Germinal center (tissue), 1 donor: ENCODE measurements at places on chromosomes 6 and 20.

DNA sequence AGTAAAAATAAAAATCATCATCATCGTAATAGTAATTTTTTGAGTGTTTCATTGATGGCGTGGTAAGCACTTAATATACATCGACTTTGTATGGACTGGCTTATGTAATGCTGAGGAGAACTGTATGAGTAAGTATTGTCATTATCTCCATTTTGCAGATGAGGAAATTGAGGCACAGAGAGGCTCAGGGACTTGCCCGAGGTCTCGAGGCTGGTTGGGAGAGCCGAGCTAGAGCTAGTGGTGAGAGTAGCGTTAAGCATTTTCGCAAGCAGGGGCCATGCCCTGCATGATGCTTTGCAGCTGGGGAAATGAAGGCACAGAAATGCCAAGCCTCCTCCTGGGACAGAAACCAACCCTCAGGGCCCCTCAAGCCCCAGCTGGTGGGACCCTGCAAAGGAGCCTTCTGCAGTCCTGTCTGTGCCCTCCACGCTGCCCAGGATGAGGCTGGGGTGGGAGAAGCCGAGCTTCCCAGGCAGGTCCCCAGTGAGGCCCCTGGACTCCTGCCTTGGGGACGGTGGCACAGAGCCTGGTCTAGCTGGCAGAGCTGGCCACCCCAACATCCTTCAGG is 31.1 kb upstream of the STX16 start:
- no peak for DNase-seq

DNA sequence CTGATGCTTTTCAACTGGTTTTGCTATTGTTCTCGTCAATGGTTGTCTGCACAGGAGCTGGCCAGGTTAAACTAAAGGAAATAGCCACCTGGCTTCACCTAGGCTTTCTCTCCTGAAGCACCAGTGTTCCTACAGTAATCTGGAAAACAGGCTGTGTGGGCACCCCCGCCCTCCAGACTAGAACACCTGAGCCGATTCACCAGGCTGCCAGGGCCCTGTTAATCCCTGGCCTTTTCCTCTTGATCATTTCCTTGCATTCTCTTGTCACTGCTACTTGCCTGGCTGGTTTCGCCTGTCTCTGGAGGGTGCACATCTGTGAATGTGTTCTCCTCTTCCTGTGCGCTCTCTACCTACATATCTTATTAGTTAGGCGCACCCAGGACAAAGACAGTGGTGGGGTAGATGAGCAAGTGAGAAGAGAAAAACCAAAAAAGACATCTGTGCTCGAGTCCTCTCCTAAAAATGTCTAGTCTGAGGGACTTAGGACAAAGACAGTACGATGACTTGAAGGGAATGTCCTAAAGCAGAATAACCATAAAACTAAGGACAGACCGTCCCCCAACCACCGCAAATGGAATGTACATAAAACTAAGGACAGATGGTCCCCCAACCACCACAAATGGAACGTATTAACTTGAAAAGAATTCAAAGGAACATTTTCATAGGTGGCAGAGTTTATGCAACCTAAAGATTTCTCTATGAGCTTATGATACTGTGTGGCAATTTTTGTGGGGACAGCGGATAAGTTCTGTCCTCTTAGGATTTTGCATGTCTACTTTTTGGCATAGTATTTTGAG is 45.9 kb upstream of the EMILIN3 start:
- no peak for DNase-seq

DNA sequence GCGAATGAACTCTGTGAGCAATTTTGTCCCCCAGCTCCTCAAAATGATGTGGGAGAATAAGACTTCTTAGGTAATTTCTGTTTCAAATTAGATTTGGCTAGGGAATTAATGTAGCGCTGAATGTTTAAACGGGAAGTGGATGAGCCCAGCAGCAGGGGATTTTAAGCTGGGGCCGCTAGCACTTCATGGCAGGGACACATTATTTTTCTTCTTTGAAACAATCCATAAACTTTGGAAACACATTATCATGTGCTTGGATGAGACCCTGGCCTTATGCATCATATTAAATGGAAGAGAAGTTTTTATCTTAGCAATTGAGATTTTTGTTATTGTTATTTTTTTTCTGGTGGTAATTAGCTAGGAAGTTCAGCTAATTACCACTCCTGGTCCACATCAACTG is 74.2 kb upstream of the FUCA2 start:
- DNase-seq: no peak

DNA sequence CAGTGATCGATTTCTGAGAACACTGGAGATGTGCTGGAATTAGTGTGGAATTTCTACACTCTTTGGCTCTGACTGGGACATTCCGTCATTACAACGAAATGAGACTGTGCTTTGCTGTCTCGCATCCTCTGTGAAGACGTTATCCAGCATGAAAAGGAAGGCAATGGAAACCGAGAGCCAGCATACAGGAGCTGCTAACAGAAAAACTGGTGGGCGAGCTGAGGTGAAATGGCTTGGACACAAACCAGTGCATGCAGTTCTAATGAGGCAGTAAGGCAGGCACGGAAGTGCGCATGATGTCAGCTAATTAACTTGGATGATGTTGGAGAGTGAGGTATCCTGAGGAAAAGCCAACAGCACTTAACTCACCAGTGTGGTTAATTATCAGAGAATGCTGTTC is 202.8 kb upstream of the AGPAT4 start:
- no peak for DNase-seq

GRCh38 chr6:111114482-111114881 is 27.2 kb downstream of the SLC16A10 start:
- DNase-seq: no peak

GRCh38 chr6:118815495-118815894 is 78.5 kb upstream of the ASF1A start:
- no peak for DNase-seq

DNA sequence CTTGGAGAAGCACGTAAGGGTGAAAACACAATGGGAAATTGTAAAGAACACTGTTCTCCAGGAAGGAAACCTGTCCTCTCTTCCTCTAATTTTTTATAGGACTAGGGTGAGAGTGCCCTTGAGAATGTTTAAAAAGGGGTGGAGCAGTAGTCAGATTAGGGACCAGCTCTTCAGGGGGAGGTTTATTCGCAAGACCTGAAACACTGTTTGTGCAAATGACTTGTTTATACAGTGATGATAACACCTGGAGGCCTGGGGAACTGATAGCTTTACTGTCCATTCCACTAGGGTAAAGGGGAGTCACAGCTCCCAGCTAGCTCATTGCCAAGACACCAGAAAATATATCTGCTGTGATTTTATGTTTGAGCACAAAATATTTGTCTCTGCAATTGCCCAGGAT is 8.1 kb upstream of the FUT9 start:
- DNase-seq: no peak
